ENCODE measurements at places on chromosomes 7 and 10.
A peak's percentile ranks its signal among the peaks of the same experiment; 100 is the strongest.

DNA sequence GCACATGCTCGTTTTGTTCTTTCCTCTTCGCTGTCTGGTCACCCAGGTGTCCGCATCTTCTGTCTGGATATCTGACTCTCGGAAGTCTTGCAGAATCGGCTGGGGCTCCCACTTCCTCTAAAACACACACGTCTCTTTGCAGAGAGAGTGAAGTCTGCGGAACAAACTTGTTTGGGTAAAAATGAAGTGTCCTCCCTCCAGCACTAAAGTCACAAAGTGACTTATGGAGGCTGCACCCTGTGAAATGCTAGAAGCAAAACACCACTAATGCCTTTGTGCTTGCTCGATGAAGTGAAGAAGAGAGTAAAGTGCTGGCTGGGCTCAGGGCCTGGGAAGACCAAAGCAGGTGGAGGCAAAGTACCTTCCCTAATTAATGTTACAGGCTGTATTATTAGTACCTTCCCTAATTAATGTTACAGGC is 71.4 kb downstream of the FGFR2 start:
- peak; percentile 86 for DNase-seq

GRCh38 chr10:33524041-33524440 is 189.6 kb upstream of the NRP1 start:
- DNase-seq = no peak

DNA sequence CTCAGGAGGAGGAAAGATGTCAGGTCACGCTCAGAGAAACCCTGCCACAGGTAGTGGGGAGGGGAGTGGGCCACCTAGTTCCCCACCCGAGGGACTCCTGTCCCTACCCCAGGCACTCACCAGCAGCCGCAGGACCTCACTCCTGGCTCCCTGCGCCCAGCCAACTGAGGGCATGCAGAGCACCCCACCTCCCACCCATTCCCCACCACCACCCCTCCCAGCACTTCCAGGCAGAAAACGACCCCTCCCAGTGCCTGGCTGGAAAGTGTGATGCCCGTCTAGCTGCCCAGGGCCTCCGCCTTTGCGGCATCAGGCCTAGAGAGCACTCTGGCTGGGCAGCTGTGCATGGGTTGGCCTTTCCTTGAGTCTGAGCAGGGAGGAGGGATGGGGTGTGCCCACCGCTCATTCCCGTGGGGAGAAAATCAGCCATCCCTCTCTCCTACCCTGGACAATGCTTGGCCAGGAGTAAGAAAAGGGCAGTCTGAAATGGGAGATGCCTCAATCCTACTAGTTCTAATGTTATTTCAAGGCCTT is 1.3 kb downstream of the C10orf105 start:
- DNase-seq = no peak

DNA sequence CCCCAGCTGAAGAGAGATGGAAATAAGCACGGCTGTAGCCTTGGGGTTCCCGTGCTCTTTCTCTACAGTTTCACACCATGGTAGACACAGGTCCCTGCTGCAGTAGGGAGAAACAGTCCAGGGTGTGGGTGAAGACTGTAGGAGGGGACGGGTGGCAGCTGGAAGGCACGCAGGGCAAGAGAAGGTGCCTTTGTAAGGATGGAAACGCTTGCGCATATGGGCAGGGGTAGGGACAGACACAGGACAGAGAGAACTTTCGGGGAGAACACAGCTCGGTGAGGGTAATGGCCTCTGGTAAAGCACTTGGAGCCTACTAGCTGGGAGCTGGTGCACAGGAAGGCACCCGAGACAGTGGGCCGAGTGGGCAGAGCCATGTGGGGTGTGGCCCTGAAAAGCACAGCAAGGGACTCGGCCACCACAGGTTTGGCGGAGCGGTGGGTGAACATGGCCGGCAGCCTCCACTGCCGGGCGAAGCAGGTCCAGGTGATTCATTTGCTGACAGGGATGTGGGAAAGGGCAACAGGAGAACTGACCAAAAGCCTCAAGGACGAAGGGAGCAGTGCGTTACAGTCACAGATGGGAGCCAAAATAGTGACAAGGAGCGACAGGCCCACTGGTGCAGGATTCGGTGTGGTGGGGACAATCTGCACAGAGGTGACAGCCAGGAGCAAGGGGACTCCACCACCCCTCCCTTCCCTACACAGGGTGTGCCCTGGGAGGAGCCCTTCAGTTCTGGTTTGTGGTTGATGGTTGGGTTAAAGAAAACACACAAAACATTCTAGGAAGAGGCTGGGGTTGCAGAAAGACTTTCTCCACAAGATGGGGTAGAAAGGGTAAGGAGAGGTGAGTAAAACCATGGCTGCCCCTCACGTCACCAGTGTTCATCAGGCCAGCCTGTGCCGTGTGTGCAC is 97.1 kb downstream of the VOPP1 start:
- DNase-seq = no peak

GRCh38 chr10:62046522-62047227 is 145.2 kb downstream of the ARID5B start:
- no peak for DNase-seq

GRCh38 chr7:101167645-101168411 is 2.5 kb upstream of the VGF start:
- DNase-seq = no peak

DNA sequence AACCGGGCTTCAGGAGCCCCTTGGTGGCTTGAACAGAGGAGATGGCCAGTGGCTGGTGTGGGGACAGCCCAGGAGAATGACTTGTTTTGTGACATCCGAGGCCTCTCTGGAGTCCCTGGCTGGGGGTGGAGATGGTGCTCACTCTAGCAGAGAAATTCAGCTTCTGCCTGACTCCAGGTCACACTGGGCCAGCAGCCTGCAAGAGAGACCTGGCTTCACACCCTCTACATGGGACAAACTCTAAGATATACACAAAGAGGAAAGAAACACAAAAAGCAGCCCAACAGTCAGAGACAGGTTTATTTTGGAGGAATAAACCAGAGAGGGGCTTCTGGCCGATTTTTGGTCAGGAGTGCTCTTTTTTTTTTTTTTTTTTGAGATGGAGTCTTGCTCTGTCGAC is 132.8 kb downstream of the ELFN1 start:
- no peak for DNase-seq

DNA sequence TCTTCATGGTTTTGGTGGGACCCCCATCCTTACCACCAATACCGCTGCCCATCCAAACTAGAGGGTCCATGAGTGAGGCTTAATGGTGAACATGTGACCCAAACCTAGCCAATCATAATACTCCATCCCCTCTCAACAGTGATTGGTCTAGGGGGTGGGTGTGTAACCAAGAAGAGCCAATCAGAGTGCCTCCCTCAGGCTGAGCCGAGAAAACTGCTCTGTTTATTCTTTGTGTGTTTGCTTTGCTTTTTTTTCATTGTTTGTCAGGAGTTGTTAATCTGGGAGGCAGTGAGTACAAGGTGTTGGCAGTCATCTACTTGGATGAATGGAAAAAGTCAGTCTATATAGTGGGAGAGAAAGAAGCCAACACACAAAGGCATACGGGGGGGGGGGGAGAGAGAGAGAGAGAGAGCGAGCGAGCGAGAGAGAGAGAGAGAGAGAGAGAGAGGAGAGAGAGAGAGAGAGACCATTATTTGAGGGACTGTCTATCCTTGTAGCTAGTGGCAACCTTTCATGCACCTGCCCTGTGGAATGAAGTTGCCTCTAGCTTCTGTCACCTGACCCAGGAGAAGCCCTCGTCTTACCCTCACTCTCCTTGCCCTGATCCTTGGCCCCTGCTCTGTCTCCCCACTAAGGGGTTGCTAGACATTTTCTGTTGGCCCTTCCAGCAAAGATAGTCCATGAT is 441.7 kb downstream of the TYW1 start:
- DNase-seq = no peak

DNA sequence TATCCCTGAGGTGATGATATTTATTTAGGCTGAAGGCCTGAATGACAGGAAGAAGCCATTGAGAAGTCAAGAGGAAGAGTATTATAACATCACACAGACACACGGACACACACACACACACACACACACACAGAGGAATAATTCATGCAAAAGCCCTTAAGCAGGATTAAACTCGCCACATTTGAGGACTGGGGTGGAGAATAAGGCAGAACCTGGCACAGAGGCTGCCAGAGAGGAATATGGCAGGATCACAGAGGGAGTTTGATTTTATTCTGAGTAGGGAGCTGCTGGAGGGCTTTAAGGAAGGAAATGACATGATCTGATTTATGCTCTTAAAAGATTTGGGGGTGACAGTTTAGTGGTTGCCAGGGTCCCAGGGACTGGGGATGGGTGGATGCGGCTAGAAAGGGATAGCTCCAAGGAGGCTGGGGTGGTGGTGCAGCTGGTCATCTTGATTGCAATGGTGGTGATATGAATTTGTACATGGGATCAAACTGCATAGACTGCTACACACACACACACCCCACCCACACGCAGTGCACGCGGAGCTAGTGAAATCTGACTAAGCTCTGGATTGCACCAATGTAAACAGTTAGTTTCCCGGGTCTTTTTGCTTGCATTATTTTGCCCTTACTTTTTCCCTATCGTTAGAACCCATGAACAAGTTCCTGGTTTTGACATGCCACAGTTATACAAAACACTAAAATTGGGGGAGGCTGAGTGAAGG is 11.2 kb downstream of the SMURF1 start:
- DNase-seq = no peak

DNA sequence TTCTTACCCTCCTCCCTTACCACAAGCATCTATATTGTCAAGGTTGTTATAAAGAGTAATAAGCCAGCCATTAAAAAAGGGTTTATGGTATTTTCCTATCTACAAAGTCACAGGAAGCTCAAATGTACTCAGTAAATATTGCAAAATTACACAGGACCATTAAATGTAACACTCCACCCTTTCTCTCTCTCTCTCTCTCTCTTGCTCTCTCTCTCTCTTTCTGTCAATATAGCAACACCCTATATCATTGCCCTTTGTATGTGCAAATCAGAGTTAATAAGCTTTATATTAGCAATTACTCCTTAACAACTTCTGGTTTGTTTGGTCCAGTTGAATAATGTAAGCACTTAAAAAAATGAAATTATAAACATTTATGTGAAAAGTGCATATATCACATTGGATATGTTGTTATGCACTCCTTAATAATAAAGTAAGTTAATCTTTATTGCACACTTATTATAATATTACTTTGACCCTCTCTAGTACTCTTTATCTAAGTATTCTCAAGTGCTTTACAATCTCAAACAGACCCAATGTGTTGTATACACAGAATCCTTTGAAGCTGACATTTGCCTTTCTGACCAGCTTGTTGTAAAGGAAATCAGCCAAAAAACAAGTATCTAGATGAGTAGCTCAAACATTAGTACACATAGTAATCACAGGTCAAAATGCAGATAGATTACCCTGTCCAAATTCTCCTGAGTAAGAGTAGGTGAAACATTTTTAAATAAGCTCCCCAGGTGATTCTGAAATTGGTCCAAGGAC is 93.2 kb downstream of the CFTR start:
- no peak for DNase-seq

DNA sequence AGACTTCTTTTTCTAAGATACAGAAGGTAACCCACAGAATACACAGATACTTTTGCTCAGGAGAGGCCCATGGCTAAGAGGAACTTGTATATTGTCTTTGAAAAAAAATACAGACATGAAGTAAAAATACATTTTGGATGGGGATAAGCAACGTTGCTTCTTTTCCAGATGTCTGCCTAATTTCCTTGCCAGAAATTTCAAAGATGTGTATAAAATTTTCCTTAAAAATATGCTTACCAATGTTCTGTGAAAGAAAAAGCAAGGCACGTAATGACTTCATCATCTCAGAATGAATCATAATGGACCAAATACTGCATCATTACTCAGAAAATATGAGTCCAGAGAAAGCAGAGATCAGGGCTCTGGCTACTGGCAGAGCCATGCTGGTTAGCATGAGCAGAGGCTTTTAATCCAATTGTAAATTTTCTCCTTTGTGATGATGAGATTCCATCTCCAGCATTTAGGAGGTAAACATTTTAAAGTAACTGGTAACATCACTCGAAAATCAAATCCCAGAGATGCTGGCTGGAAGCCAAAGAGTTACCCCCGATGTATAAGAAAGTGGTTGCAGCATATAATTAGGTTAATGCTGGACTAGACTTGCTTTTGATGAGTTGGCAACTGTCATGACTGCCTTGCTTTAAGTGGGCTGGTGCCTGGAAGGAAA is 272.5 kb downstream of the SEMA3A start:
- DNase-seq = no peak

DNA sequence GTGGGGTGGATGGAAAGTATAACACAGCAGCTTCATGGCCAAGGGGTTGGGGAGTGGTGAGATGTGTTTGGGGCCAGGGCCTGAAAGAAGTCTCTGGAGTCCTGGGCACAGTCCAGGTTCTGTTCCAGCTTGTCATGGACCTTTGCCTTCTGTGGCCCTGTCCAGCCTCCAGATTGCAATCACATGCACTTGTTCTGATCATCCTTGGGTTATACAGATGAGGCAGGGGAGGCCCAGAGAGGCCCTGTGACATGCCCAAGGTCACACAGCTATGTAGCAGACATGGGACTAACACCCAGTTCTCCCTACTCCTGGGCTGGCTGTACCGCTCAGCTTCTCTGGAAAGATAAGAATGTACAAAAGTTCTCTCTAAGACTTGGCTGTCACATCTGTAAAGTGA is 11.7 kb downstream of the VWA2 start:
- DNase-seq = no peak

DNA sequence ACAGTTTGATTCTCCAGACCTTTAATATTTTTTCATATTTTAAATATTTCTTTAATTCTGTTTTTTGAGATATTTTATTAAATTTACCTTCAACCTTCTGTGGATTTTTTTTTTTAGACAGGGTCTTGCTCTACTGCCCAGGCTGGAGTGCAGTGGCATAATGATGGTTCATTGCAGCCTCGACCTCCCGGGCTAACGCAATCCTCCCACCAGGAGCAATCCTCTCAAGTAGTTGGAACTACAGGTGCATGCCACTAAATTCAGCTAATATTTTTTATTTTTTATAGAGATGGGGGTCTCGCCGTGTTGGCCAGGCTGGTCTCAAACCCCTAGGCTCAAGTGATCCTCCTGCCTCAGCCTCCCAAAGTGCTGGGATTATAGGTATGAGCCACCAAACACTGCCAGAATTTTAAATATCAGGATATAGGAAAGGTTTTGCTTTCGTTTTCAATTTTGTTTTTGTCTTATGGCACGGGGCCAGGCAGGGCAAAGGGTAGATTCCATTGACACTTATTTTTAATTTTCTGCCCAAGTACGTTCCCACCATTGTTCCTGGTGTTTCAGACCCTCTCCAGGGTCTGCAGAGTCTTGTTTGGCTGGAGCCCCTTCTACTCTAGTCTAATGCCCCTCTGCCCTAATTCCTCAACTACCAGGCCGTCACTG is 1.2 kb downstream of the TACC2 start:
- no peak for DNase-seq

- no peak for DNase-seq
These were observed 59.7 kb downstream of the LCOR start for GRCh38 chr10:96891840-96892239.

GRCh38 chr7:38463277-38464225 is 167.6 kb downstream of the AMPH start:
- no peak for DNase-seq

DNA sequence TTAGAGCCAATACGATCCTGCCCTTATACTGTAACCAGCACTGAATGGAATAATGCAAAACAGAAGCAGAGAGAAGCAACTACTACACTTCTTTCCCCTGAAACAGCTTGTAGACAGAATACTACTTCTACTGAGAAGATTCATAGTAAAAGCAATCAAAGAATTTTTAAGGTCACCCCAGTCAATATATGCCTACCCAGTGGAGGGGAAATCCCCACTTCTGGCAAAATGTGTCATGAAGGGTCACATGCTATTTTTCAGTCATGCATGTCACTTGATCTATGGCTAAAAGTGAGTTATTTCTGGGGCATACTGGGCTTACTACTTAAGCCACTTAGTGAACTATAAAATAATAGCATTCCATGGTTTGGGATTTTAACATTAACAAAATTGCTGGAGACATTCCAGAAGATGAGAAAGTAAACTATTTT is 25.6 kb downstream of the IRF5 start:
- DNase-seq = no peak

- no peak for DNase-seq
These were observed 6.3 kb downstream of the EN2 start for GRCh38 chr7:155464183-155464582.
